ENCODE measurements at places on chromosomes 6 and 20.

DNA sequence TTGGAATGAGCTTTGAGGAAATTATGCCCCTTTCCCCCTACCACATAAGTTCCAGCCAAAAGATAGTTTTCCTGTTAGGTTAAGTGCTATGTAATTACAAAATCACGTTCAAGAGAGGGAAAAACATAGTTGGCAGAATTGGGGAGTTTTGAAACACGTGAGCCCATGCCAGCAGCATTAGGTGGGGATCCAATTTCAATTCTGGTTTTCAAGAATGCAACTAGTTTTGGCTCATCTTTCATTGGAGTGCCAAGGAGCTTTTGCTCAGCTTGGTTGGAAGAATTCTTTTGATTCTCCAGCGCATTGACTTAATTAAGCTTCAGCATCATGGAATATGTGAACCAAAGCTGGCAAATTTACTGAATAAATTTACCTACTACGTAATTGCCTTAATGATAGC is 95.9 kb downstream of the SAMD5 start:
- DNase-seq = no peak

- no peak for DNase-seq
Observed at GRCh38 chr6:76818451-76818850, 644.8 kb downstream of the HTR1B start.

GRCh38 chr20:31842471-31843157 is 2.8 kb downstream of the FOXS1 start:
- no peak for DNase-seq

GRCh38 chr6:140040396-140040795 is 665.9 kb upstream of the CITED2 start:
- DNase-seq = no peak

DNA sequence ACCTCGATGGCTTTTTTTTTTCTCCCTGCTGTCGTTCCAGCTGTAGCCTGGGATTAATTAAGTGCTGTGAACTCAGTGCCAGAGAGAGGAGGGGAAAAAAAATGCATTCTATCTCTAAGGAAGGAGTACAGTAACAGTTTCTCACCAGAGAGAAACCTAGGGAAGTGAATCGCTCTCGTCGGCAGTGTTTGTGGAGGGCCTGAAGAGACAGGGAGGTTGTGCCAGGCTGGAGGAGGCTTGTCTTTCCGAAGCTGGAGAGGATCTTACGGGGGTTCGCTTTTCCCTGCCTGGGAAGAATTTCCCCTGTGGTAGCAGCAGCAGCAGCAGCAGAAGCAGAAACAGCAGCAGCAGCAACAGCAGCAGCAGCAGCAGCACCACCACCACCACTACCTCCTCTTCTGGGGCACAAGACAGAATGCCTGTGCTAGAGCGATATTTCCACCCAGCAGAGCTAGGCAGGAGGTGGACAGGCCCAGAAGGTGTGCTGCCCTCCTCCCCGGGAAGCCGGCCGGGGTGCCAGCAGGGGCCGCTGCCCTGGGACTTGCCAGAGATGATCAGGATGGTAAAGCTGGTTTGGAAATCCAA is 186.5 kb downstream of the PDE7B start:
- no peak for DNase-seq

DNA sequence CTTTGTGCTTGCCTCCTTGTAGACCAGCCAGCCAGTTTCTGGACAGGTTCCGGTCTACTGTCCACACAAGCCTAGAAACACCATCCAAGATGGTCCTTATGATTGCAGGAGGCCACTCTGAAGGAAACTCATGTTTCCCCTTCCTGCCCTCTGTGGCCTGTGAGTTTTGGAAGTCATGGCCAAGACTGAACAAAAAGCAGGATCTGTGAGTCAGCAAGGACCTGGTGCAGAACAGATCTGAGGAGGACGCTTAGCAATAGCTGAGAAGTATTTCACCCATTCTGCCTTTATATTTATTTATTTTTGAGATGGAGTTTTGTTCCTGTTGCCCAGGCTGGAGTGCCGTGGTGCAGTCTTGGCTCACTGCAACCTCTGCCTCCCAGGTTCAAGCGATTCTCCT is 134.6 kb upstream of the EEF1E1 start:
- DNase-seq = no peak

GRCh38 chr6:13012977-13013680 is 296.6 kb downstream of the PHACTR1 start:
- peak; percentile 22 for DNase-seq

GRCh38 chr6:1242446-1242845 is 69.5 kb upstream of the FOXQ1 start:
- DNase-seq = no peak

DNA sequence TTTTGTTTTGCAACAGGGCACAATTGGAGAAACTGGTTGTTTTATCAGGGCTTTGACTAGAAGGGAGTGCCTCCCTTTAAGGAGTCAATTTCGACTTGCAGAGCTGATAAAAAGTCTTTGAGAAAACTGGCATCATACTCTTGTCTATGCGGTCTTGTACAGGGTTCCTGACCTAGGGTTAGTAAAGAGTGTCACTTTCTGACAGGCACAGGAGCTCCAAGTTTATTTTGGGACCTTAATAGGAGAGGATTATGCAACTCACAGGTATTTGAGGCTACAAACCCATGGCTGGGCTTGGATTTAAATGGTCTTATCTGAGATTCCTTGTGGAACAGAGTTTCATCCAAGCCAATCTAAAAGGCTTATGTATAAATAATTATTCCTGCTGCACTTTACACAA is 365.4 kb downstream of the HTR1B start:
- no peak for DNase-seq

GRCh38 chr20:48603116-48603818 is 224.5 kb downstream of the PREX1 start:
- DNase-seq = no peak

DNA sequence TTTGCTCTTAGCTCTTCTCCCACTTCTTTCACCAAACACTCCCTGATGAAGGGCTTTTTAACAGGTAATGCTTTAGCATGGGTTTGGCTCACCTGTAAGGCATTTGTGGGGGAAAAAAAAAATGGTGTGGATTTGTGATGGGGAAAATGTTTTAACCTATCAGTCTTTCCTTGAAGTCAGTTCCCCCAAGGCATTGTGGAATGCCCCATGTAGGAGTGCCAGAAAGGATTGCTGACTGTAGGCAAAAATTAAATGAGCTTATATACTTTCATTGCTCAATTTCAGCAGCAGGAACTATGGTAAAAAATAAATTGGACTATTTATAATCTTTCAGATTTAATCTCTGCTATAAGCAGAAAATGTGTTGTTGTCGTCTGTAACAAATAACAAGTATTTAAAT is 10.6 kb upstream of the SASH1 start:
- no peak for DNase-seq

DNA sequence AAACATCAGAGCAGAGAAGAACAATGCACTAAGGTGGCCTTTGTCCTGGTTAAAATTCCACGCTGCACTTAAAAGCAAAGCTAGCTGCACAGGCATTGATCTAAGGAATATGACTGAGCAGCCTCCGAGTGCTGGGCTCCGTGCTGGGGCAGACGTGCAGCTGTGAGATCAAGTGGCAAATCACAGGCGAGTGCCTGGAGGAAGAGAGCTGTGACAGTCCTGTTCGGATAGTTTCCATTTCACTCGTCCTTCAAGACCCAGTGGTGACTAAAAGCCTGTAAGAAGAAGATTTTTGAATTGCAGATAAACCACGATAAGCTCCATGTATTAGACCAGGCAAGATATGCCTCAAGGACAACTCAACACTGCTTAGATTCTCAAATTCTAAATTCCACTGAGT is 247.9 kb downstream of the ANKRD60 start:
- DNase-seq = no peak

- peak; percentile 75 for DNase-seq
Observed at GRCh38 chr6:37029249-37029971, 24.0 kb downstream of the FGD2 start.

GRCh38 chr6:156826290-156826955 is 49.2 kb downstream of the ARID1B start:
- no peak for DNase-seq

GRCh38 chr6:107784669-107785068 is 39.4 kb downstream of the SCML4 start:
- DNase-seq = no peak

GRCh38 chr6:69044534-69044933 is 409.5 kb downstream of the ADGRB3 start:
- DNase-seq = no peak

DNA sequence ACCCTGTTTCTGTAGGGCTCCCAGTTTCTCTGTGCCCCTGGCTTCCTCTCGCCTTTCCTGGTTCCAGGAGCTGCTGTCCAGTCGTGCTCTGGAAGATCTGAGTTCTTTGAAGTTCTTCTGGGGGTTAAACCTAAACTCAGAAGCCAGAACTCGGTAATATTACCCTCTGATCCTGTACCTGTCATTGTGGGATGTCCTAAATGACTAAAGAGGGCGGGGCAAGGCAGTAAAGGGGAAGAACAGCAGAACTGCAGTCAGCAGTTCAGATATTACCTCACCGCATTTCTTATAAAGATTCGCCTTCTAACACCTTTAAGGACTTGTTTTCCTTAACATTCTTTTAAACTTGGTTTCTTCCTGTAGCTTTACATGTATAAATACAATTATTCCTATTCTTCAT is 63.9 kb downstream of the FAM120B start:
- DNase-seq = peak; percentile 45

GRCh38 chr6:85344996-85345395 is 104.9 kb upstream of the NT5E start:
- no peak for DNase-seq

DNA sequence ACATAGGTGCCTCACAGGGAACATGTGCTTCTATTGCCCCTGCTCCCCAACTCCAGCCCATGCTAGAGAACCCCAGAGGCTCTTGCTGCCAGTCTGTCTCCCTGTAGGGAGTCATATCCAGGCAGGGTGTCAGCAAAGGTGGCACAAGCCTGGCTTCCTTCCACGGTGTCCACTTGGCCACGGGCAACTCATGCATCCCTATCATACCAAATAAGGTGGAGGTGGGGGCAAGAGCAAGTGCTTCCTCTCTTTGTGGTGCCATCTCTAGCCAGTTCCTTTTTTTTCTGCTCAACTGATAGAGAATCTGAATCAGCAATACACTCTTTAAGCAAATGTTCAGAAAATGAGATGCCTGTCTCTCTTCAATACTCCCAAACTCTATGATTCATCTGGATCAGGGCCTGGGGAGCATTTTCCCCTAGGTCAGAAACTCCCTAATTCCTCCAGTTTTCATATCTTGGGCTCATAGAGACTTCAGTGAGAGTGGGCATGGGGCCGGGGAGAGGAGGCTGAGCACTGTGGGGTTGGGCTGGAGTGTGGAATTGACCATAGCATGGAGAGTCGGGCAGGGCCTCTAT is 105.1 kb upstream of the GPR6 start:
- DNase-seq = no peak

GRCh38 chr6:122869437-122870024 is 80.5 kb downstream of the SMPDL3A start:
- DNase-seq = peak; percentile 36

DNA sequence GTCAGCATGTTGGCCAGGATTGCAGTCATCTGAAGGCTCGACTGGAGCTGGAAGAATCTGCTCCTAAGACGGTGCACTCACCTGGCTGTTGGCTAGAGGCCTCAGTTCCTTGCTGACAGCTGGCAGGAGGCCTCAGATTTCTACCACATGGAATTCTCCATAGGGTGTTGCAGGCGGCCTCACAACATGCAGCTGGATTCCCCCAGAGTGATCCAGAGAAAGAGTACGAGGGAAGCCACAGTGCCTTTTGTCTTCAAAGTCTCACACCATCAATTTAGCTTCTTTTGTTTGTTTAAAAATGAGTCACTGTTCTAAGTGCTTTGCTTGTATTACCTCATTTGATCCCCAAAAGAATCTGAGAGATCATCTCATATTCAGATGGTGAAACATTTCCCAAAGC is 65.5 kb upstream of the FYN start:
- no peak for DNase-seq

GRCh38 chr6:120805276-120805675 is 529.0 kb downstream of the TBC1D32 start:
- no peak for DNase-seq

DNA sequence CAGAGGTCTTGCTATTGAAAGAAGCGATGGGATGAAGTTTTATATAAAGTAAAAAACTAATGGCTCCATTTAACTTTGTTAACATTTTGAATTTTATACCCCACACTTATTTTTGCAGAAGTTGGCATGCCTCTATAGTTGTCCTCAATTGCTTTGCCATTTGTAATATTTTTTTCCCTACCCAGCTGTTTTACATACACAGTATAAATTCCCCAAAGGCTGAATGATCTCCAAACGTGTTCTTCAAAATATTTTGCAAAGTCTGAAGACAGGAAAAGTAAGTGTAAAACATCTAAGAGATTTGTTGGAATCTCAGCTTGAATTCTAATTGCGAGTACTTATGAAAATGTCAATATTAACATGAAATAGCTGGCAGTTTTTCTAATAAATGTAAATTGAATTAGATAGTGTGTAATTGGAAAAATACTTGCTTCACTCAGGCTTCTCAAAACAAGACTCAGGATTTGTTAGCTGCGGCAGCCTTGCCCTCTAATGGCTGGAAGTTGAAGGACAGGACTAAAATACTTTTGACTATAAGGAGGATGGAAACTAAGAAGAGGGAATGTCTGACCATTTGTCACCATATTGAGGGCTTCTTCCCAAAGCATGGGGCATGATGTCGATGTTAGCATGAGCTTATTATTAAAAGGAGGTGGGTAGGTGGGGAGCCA is 226.8 kb downstream of the UST start:
- no peak for DNase-seq

DNA sequence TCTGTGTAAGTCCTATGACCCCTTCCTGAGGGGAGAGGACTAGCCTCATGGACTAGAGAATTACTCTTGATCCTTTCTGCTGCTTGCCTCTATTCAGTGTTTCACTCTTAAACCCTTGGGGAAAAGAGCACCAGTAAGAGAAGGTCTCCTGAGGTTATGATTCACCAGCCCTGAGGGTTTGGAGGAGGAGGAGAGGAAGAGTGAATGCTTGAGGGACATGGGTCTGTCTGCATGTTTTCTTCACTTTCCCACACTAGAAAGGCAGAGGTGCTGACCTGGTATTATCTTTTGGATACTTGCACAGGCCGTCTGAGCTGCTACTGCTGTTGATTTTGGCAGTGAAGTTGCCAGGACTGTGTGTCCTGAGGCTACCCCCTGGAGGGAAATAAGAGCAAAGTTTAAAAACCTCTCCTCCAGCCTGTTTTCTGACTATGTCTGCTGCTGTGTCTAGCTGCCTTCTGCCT is 78.3 kb downstream of the CD109 start:
- DNase-seq = no peak

GRCh38 chr20:24966317-24967012 is 17.4 kb downstream of the CST7 start:
- no peak for DNase-seq

GRCh38 chr6:47714802-47715201 is 16.4 kb downstream of the ADGRF4 start:
- DNase-seq = no peak

DNA sequence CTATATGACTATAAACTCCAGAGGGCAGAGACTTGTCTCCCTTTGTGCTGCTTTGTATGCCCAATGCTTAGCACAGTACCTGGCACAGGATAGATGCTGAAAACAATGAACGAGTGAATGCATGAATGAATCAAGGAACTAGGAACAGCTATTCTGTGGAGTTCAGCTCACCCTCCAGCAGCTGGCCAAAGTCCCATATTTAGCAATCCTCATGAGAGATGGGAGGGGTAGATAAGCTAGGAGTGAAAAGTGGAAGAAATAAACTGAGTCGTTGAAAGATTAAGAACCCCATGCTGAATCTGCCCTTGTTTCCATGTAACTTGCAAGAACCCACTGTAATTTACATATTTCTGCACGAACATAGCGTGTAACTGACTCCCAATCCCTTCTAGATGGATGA is 106.5 kb downstream of the MAFB start:
- DNase-seq = no peak
